ENCODE measurements at places on chromosomes 7 and 10.

GRCh38 chr10:99370993-99371392, 41.8 kb downstream of the CNNM1 start:
- no peak for DNase-seq

DNA sequence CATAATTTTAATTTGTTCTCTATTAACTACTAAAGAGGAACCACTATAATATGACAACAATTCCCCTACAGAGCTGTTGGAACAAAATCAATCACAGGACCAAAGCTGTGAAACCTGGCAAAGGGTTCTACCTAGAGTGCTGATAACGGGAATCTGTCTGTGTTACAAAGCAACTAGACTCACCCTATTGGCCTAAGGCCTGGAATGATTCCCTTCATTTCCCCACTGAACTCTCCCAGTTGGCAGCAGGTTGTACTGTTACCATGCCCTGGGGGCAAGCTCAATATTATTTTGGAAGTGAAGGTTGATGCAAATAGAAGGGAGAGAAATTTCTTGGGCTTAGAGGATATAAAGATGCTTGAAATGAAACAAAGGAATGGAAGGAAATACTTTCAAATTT, 81.8 kb downstream of the SEMA3A start:
- no peak for DNase-seq

GRCh38 chr7:37083311-37084096, 359.2 kb upstream of the AOAH start:
- no peak for DNase-seq

GRCh38 chr10:70331486-70332268, 47.9 kb upstream of the NPFFR1 start:
- DNase-seq, result no peak

DNA sequence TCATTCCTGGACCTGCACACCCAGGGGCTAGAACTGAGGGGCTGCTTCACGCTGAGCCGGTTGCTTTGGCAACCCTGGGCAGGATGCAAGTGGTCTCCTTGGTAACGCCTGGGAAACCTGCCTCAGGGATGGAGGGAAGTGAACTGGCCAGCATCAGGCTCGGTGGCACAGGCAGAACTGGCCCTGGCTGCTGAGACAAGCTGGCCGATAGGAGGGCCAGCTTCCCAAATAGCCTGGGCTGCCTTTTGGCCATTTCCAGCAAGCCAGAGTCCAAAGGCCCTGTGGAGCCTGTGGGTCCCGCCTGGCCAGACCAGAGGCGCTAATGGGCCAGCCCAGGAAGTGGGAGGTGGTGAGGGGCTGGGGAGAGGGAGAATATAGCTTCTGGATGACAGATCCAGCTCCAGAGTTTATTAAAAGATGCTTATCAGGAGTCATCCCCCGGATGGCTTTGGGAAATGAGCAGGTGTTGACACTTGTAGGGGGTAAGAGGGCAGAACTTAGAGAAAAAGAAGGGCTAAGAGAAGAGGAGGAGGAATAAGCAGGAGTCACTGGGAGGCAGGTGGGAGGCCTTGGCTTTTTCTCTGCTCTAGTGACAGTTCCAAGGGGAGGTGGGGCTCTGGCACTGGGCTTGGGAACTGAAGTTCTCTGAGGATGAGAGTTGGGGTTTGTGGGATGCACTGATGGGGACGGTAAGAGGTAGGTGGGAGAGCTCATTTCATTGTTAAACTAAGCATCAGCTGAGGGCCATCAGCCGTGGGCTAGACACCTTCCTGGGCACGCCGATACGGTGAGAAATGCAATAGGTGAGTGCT, 9.6 kb downstream of the NEURL1 start:
- DNase-seq, result no peak

DNA sequence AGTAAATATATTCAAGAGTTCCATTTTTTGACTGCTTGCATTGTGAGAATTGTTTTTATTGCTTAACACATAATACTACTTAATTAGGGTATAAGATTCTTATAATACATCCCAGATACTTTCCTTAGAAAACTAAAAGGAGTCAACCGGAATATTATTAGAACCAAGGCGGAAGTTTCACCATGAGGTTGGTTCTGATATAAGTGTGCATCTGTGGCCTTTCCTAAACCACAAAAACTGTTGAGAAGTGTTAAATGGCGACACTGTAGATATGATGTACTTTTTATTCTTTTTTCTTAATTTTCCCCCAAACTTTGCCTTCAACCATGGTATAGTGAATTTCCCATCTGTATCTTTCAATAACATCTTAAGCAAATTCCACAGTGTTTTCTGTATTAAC, 32.3 kb upstream of the INHBA start:
- DNase-seq, result no peak

GRCh38 chr7:13097499-13097898, 410.1 kb downstream of the ARL4A start:
- DNase-seq, result no peak

DNA sequence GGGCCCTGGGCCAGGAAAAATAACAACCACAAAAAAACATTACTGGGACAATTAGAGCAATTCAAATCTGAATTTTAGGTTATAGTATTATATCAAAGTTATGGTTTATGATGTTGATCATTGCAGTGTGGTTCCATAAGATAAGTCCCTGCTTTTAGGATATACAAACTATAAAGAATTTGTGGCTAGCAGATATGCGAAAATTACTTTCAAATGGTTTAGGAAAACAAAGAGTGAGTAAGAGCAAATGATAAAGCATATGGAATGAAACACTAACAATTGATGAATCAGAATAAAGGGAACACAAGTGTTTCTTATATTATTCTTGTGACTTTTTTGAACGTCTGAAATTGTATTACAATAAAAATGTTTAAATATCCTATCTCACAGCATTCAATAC, 64.4 kb upstream of the HECTD2 start:
- DNase-seq, result no peak

DNA sequence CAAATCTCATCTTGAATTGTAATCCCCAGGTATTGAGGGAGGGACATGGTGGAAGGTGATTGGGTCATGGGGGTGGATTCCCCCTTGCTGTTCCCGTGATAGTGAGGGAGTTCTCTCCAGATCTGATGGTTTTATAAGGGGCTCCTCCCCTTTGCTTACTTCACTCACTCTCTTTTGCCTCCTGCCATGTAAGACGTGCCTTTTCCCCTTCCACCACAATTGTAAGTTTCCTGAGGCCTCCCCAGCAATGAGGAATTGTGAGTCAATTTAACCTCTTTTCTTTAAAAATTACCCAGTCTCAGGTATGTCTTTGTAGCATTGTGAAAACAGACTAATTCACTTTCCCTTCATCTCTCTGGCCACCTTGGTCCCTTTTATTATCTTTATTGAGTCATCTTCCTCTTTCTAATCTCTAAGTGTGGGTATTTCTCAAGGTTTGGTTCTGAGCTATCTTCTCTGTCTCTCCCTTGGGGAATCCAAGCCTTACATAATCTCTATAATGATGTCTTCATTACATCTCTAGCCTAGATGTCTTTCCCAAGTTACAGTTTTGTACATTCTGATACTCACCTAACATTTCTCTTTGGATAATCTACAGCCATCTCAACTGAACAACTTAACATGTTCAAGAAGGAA, 99.1 kb upstream of the JCAD start:
- no peak for DNase-seq

DNA sequence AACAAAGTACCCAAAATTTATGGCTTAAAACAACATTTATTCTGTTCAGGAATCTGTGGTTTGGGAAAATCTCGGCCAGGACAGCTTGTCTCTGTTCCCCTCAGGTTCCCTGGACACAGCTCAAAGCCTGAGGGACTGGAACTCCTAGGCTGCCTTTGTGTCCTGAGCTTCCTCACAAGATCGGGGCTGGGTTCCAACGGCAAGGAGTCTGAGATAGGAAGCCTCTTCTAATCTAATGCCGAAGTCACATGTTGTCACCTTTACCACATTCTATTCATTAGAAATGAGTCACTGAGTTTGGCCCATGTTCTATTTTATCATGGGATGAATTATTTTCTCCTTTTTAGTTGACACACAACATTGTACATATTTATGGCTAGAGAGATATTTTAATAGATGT, 80.5 kb downstream of the ANKRD26 start:
- DNase-seq, result no peak

DNA sequence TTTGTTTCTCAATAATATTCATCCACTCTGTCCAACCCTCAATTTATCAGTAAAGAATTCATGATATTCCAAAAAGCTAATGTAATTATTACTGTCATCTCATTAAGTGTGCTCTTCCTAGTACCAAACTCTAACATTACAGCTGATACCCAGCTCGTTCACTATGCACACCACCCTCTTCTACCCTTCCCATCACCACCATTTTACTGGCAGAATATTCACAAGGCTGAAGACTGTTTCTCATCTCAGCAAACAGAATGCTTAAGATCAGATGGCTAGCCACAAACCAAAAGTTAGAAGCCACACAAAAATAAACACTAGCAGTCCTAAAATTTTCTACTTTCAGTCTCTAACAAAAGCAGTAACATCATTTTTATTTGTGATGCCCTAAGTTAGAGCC, 121.5 kb downstream of the SRPK2 start:
- DNase-seq, result no peak

GRCh38 chr10:84308481-84309304, 19.7 kb upstream of the CCSER2 start:
- no peak for DNase-seq

DNA sequence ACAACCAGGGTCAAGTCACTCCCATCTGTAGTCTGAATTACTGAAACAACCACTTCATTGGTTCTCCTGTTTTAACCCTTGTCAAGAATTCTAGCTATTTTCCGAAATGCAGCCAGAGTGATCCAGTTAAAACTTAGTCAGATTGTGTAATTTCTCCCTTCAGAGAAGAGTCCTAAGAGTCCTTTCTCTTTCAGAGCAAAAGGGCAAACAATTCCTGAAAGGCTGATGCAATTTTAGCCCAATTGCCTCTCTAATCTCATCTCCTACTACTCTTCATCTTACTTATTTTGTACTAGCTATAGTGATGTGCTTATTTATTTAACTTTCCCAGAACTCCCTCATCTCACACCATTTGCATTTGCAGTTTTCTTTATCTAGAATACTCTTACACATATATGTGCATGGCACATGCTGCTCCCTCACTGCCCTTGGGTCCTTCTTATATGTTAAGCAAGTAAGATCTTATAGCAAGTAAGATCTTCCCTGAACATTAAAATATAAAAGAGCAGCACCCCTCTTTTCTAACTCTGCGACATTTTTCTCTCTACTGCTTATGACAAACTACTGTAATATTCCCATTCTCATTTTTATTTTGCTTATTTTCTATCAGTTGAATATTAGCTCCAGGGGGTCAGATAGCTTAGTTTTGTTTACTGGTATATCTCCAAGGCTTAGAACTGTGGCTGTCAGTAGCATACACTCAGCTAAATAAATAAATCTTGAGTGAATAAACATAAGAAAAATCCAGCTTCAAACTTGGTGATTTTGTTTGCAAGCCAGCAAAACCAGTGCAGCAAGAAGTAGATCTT, 44.6 kb downstream of the HGF start:
- no peak for DNase-seq

DNA sequence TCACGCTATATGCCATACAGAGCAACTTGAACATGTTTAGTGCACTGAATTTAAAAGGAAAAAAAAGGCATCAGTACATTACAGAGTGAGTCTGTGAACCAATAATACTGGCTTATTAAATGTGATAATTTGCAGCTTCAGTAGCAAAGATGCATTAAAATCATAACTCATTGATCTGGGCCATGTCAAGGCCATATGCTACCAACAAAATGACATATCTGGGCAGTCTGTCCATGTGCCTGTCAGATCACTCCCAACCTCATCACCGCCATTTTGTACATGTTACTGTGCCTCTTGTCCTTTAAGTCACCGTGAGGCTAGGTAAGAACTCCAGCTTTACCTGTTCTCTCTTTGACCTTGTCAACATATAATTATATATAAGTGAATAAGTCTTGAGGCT, 307.4 kb upstream of the LRGUK start:
- DNase-seq, result no peak

GRCh38 chr10:32367793-32368453, 21.0 kb upstream of the EPC1 start:
- no peak for DNase-seq

DNA sequence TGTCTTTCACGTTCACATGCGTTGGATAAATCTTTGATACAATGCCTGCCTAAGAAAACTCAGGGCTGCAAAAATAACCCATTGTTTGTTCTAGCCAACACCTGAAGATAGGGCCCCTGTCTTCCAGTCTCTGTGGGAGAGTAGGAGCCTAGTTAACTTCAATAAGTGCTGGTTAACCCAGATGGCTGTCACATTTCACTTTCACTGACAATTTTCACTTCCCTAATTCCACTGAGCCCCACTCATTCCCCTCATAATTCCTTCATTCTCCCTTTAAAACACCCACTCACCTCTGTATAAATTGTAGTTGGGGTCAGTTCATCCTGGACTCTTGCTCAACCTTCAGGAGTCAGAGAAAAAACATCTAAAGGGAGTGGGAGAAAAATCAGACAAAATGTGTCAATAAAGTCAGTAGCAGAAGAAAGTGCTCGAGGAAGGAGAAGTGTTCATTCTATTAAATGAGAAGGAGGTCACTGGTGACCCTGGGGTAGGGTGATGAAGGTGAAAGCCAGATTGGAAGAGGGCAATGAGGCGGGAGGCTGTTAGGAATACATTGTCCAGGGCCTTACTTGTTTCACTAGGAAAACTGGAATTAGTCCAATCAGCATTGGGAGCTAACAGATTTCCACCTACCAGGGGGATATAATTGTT, 51.2 kb upstream of the ABI1 start:
- no peak for DNase-seq

GRCh38 chr7:18386607-18387006, 108.9 kb upstream of the HDAC9 start:
- no peak for DNase-seq

GRCh38 chr10:102752934-102753664, 9.4 kb downstream of the WBP1L start:
- no peak for DNase-seq

GRCh38 chr7:100590077-100590737, 4.1 kb downstream of the FBXO24 start:
- DNase-seq, result no peak

DNA sequence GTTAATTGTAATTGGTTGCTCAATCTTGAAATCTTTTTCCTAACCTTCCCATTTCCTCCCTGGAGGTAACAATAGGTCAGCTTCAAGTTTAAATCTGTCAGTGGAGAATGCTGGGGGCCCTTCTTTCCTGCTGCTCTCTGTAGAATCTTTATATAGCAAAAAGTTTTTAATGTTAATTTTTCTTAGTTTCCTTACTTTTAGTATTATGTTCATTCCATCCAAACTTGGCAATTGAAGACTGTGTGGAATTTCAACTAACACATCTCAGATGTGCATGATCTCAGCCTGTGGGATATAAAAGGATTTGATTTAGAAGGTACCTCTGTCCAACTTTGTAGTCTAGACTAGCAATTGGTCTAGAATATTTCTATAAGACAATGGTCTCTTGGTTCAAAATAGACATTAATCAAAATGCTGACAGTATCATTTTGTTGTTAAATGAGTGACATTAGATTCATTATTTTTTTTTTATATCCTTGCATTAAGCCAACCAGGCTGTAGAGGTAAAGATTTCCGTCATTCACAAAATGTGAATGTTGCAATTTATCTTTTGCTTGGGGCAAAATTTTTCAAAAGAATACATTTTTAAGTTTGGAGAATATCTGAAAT, 100.4 kb upstream of the SEMA3A start:
- DNase-seq, result no peak

- no peak for DNase-seq
Measured at GRCh38 chr7:23268746-23269145, 22.2 kb downstream of the GPNMB start.

Measured in cortex of kidney (tissue), 1 donor.